ENCODE measurements at places on chromosomes 5 and 9.

- peak; percentile 47 for DNase-seq
Measured at GRCh38 chr9:133148199-133149129, 15.2 kb downstream of the GBGT1 start.

GRCh38 chr9:72477930-72478518, 43.4 kb upstream of the TMC1 start:
- peak; percentile 14 for DNase-seq

DNA sequence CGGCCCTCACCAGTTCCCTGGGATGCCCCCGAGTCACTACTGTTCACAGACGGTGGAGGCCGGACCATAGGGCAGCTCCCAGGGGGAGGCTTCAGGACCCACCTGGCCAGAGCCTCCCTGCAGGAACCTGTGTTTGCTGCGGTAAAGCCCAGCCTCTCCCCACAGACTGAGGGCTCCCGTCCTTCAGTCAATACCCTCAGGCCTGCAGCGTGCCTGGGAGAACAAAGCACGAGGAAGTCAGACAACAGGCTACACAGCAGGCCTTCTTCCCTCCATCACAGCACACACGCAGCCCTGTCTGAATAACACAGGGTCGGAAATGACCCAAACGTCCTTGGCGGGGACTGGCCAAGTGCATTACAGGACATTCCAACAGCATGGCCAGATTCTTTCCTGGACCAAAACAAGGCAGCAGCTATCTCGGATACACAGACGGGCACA, 34.4 kb downstream of the COL23A1 start:
- DNase-seq, result no peak

- no peak for DNase-seq
Measured at GRCh38 chr9:37215830-37216229, 95.5 kb downstream of the ZCCHC7 start.

DNA sequence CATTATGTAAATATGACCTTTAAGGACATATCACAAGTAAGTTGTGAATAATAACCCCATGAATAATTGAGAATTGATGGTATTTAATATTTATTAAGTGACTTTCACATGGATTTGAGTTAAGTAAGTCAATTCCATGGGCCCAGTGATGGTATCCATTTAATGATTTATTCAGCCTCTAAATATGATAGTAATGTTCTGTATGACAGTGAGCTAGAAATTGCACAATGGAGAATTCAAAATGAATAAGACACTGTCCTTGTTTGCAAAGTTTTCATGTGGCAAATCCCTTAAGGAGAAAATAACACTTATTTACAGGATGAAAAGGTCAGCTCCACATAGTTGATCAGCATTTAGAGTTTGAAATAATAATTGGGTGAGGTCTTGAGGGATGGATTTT, 160.7 kb downstream of the PDE4D start:
- no peak for DNase-seq

GRCh38 chr9:38205279-38205678, 136.3 kb upstream of the SHB start:
- DNase-seq, result no peak

GRCh38 chr5:178817506-178817905, 42.2 kb upstream of the ZNF354B start:
- no peak for DNase-seq

DNA sequence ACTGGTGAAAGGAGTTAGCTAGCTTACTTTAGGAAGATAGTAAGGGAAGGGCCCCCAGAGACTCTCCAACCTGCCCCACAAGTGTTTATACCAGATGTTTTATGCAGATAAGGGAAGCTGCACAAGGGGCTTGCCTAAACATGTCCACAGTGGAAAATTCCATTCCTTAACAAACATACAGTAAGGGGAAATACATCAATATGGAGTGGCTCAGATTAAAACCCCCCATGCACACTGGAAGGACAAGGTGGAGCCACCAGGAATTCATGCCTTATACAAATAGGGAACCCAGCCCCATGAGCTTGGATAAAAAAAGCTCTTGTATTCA, 106.3 kb upstream of the GPBP1 start:
- no peak for DNase-seq

DNA sequence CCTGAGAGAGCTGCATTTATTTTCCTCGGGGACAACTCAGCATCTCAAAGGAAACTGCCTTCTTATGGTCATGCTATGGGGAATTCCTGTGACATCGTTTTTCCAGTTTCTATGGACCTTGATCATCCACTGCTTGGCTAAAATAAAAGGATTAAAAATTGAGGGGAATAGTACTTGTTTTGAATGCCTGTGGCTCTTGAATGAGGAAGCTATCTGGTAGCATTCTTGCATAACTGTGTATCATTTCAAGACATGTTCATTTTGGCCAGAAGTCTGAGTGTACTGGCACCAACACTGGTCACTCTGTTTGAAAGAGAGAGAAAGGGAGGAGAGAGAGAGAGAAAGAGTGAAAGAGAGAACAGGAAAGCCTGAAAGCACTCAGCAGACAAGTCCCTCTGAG, 116.7 kb downstream of the DOCK2 start:
- DNase-seq, result no peak

GRCh38 chr9:70229579-70229978, 29.2 kb upstream of the SMC5 start:
- no peak for DNase-seq

GRCh38 chr9:121463026-121463807, 36.4 kb downstream of the GGTA1 start:
- DNase-seq, result no peak

DNA sequence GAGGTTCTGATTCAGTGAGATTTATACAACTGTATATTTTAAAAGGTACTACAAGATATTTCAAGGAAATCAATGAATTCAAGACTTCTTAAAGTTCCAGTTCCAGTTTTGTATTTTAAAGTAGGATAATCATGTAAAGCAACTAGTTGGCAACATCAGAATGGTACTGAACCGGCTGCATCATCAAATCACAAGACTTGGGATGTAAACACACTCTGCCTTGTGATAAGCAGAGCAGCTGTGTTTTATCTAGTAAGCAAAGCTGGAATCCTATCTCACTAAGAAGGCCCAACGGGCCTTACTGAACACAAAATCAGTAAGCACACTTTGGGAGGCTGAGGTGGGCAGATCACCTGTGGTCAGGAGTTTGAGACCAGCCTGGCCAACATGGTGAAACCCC, 327.2 kb upstream of the NREP start:
- DNase-seq, result no peak

GRCh38 chr5:8289779-8290178, 420.8 kb downstream of the MTRR start:
- no peak for DNase-seq

GRCh38 chr9:95137587-95138145, 179.8 kb downstream of the FANCC start:
- no peak for DNase-seq

DNA sequence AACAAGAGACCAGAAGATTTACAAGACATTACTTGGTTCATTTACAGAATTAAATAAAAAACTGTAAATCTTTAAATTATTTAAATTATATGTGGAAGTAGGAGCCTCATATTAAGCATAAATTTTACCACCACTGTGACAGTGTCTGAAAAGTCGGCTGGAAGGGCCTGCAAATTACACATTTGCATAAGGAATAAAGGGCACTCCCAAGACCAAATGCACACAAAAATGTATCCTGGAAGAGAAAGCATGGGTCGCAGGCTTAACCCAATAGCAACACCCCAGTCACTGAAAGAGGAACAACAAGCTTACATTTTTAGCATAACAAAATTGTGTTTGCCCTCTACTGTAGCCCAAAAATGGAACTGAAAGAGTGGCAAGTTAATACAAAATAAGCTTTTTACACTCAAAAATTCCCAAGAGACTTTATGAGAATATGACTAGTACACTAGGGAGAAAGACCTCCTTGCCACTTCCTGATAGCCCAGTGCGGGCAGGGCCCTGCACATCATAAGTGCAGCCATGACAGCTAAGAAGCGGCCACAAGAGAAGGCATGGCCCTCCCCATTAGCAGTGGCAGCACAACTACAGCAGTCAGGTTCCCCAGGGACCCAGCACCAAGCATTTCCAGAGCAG, 482.0 kb downstream of the DTWD2 start:
- no peak for DNase-seq

DNA sequence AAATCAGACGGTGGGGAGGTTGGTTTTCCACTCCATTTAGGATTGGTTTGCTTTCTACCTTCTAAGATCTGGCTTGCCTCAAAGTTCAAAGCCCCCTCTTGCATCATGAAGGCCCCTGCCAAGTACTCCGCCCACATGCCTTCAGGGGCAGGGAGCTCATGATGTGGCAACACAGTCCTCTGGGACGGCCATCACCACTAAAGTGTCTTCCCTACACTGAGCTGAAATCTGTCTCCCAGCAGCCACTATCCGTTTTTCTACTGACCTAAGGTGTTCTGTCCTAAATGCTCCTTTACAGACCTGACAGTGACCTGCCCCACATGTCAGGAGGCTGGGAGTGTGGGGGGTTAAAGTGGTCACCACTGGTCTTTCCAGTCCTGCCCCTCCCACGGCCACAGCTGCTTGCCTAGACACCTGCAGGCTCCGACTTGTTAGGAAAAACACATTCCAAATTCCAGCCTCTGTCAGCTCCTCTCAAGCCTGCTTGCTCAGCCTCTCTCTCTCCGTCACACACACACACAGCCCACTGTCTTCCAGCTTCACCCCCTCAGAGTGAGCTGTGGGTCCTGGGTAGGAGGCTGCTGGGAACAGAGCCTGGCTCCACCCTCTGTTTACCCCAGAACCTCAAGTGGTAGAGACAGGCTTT, 44.9 kb downstream of the SHB start:
- no peak for DNase-seq

DNA sequence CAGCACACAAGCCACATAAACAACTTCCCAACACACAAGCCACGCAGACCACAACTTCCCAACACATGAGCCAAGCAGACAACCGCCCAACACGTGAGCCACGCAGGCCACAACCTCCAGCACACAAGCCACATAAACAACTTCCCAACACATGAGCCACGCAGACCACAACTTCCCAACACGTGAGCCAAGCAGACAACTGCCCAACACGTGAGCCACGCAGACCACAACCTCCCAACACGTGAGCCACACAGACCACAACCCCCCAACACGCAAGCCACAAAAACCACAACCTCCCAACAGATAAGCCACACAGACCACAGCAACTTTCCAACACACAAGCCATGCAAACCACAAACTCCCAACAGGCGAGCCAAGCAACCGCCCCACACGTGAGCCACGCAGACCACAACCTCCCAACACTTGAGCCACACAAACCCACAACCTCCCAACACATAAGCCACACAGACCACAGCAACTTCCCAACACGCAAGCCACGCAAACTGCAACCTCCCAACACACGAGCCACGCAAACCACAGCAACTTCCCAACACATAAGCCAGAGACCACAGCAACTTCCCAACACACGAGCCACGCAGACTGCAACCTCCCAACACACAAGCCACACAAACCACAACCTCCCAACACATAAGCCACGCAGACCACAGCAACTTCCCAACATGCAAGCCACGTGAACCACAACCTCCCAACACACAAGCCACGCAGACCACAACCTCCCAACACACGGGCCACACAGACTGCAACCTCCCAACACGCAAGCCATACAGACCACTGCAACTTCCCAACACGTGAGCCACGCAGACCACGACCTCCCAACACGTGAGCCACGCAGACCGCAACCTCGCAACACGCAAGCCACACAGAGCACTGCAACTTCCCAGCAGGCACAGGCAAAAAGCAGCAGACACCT, 10.1 kb downstream of the BRD9 start:
- DNase-seq, result no peak

DNA sequence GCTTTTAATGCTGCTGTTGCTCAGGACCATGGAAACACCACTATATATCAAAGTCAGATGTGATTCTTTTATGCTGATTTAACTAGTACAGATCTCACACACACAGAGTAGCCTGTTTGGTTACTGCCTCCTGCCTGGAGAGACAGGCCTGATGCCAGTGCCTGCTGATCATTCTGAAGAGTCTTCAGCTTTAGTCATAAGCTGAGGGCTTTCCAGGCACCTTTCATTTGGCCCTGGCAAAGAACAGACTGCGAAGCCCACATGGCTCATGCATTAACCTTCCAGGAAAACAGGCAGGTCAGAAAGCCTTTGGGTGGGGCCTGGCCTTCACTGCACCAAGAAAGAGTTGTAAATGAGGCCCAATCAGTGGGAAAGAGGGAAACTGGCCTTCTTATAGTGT, 144.7 kb downstream of the SAXO1 start:
- no peak for DNase-seq

DNA sequence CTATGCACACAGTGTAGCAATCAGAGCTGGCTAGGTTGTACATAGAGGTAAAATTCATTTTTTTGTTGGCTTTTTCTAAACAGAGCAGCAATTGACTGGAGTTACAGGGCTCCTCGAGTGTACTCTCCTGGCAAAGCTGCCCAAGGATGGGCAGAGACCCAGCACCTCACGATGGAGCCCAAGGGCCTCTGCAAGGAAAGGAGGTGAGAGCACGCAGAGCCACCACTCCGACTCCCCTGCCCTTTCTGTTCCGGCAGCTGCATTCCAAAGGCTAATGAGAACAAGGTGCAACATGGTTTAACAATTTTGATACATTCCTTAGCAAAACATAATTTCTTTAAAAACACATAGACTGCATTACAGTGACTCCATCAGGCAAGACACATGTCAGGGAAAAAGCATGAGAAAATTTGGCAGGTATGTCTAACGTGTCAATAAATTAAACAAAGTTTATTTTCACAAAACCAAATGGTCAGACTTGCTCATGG, 47.5 kb downstream of the SAXO1 start:
- DNase-seq, result no peak

GRCh38 chr5:100539519-100539918, 4.3 kb downstream of the FAM174A start:
- no peak for DNase-seq

DNA sequence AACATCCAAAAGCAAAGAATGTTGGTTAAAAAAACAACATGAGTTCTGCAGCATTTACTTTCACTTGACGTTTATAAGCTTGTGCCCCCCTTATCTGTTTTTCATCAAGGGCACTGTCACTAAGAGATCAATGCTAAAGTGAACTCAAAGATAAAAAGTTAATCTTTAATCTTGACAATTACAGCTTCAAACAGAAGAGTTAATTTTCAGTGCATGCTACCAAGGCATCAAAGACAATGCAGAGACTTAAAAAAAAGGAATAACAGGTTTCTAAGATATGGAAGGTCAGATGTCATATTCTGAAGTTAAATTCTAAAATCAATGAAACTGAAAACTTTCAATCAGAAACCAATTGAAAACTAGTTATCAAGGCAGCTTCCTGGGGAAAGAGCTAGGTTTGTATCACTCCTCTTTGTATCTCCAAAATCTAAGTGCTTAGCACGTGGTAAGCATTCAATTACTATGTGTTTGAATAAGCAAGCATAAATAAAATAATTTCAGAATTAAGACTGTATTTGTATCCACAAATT, 37.6 kb downstream of the TMEM245 start:
- DNase-seq, result no peak

DNA sequence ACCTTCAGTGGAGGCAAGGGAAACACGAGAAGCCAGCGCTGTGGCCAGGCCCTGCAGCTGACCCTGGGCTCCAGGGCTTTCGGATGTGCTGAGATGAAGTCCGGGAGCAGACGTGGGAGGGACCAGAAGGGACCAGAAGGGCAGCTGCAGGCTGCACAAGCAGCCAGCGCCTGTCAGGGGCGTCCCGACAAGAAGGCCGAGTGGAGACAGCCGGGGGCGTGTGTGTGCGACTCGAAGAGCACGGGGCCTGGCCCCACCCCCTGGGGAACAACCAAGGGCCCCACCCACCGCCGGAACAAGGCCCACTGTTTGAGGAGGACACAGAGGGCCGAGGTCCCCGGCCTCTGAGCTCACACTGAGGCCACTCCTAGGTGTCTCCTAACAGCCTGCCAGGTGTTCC, 31.4 kb downstream of the SLC12A7 start:
- DNase-seq, result no peak
